Activated CD4-positive, alpha-beta T cell treated with anti-CD3 and anti-CD28 coated beads for 36 hours (primary cell): ENCODE measurements at places on chromosomes 2 and 18. TPM values are rescaled to one million over a fixed set of nuclear protein-coding genes. Genes with fewer than 3 reads are reported as not detected.

GRCh38 chr2:202193881-202194353 lies 44.5 kb downstream of the SUMO1 start:
- no peak for DNase-seq

GRCh38 chr2:120109186-120110061 lies 96.5 kb downstream of the EPB41L5 start:
- no peak for DNase-seq

Gene CRYGC
- not detected for total RNA-seq

- DNase-seq, result no peak
These were observed 116.3 kb downstream of the PLCL1 start for GRCh38 chr2:197920592-197921201.

DNA sequence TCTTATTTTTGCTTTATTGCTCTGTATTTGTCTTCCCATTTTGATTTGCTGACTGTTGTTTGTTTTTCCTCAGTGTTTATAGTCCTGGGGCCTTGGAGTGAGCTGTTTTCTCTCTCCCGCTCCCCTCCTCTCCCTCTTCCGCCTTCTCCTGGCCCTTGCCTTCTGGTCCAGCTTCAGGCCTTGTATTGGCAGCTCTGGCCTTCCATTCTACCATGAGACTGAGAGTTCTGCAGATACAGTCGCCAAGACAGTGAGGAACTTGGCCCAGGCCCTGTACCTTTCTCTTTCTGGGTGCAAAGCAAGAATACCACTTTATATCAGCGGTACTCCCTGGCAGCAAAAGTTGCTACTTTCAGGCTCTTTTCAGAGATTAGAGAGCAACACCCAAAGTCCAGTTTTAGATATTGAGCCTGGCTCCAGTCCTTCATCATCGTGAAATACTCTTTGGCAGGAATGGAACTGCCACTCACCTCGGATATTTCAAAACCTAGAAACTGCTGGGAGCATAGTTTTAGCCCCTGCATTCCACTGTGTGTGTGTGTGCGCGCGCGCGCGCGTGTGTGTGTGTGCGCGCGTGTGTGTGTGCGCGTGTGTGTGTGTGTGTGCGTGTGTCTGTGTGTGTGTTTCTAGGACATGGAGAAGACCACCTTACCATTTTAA lies 17.1 kb upstream of the L3MBTL4 start:
- DNase-seq, result no peak

Gene TMEM198
- total RNA-seq, result 2.4 TPM

GRCh38 chr2:193963472-193964119 lies 1693.4 kb upstream of the SLC39A10 start:
- peak; percentile 10 for DNase-seq
